ENCODE measurements at places on chromosomes 5 and 9. TPM values are rescaled to one million over a fixed set of nuclear protein-coding genes. Genes with fewer than 3 reads are reported as not detected.

DNA sequence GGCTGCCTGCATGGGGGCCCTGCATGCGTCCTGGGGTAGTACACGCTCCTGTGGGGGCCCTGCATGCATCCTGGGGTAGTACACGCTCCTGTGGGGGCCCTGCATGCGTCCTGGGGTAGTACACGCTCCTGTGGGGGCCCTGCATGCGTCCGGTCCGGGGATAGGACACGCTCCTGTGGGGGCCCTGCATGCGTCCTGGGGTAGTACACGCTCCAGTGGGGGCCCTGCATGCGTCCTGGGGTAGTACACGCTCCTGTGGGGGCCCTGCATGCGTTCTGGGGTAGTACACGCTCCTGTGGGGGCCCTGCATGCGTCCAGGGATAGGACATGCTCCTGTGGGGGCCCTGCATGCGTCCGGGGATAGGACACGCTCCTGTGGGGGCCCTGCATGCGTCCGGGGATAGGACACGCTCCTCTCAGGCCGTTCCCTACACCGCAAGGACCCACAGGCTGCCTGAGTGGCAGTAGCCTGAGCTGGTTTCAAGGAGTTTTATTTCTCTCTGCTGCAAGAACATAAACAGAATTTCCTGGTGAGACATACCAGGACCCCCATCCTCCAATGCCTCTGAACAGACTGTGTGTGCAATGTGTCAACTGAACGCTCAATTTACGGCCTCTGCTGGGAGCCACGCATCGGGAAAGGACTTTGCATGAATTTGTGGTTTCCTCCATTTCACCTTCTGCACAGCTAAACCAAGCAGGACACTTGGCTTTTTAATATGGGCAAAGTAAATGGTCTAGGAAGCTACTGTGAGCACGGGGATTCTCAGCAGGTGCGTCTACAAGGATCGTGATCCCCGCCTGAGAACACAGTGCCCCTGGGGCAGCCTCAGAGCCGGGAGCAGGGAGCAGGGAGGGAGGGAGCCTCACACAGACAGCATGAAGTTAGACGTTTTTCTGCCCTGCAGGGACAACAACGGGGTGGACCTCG is 48.9 kb upstream of the CLPTM1L start:
- no peak for DNase-seq
- no peak overlapping the region for H3K4me3 ChIP-seq
- no peak overlapping the region for H3K27ac ChIP-seq
- H3K4me1 ChIP-seq: no peaks in the 10 kb centered on the region
- H3K27me3 ChIP-seq: peaks cover 73% of the 10 kb centered on the region

DNA sequence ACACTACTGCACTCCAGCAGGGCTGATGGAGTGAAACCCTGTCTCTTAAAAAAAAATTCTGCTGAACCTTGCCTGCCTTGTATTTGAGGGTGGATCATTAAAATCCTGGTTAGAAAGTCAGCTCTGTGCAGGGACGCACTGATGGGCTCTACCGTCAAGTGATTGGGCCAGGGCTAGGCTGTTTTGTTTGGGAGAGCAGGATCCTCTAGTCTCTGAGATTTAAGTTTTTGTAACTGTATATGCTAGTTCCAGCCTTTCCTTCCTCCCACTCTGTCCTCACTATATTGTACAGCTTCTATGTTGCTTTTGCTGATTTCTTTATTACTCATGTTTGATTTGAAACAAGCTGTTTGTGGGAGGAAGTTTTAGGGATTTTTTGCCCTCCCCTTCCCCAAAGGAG is 11.5 kb downstream of the DDX4 start:
- no peak overlapping the region for H3K4me3 ChIP-seq
- no peaks in the 10 kb centered on the region for H3K4me1 ChIP-seq
- H3K27ac ChIP-seq: no peak overlapping the region
- no peaks in the 10 kb centered on the region for H3K27me3 ChIP-seq
- no peak for DNase-seq
- H3K36me3 ChIP-seq: no peaks in the 10 kb centered on the region

- DNase-seq: no peak
- no peaks in the 10 kb centered on the region for H3K27me3 ChIP-seq
- no peak overlapping the region for H3K27ac ChIP-seq
- no peaks in the 10 kb centered on the region for H3K4me1 ChIP-seq
These were observed 264.1 kb upstream of the ANKH start for GRCh38 chr5:15135661-15136060.

- no peaks in the 10 kb centered on the region for H3K4me1 ChIP-seq
- no peaks in the 10 kb centered on the region for H3K36me3 ChIP-seq
- no peaks in the 10 kb centered on the region for H3K27me3 ChIP-seq
These were observed 24.2 kb downstream of the STC2 start for GRCh38 chr5:173303878-173304590.

- no peaks in the 10 kb centered on the region for H3K27me3 ChIP-seq
- no peaks in the 10 kb centered on the region for H3K36me3 ChIP-seq
- no peak overlapping the region for H3K4me3 ChIP-seq
- H3K27ac ChIP-seq: no peak overlapping the region
- DNase-seq: no peak
- H3K4me1 ChIP-seq: peaks cover under 1% of the 10 kb centered on the region
These were observed 119.5 kb upstream of the LMX1B start for GRCh38 chr9:126494264-126494663.

GRCh38 chr5:133147411-133147810 is 95.6 kb downstream of the HSPA4 start:
- DNase-seq: peak; percentile 48
- H3K27me3 ChIP-seq: no peaks in the 10 kb centered on the region
- no peak overlapping the region for H3K4me3 ChIP-seq
- no peaks in the 10 kb centered on the region for H3K36me3 ChIP-seq

DNA sequence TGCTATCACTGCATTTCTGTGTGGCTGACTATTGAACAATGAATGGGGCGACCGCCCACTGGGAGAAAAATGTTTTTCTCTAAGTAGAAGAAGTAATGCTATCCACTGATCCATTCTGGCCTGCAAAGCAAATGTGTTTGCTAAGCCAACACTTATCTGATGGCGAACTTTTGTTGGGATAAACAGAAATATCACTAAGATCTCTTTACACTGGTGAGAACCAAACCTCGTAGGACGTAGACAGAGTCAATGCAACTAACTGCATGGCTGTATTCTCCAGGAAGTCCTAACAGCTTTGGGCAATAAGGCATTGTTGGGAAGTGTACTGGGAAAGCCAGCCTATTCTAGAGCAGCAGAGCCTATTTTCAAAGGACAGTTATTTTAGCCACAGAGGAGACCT is 77.7 kb downstream of the ANKH start:
- H3K27me3 ChIP-seq: no peaks in the 10 kb centered on the region
- H3K27ac ChIP-seq: no peak overlapping the region
- no peaks in the 10 kb centered on the region for H3K4me1 ChIP-seq
- no peak overlapping the region for H3K4me3 ChIP-seq

GRCh38 chr5:64458948-64459347 is 46.9 kb upstream of the RGS7BP start:
- no peaks in the 10 kb centered on the region for H3K27me3 ChIP-seq
- H3K4me1 ChIP-seq: no peaks in the 10 kb centered on the region
- DNase-seq: no peak
- H3K36me3 ChIP-seq: no peaks in the 10 kb centered on the region

DNA sequence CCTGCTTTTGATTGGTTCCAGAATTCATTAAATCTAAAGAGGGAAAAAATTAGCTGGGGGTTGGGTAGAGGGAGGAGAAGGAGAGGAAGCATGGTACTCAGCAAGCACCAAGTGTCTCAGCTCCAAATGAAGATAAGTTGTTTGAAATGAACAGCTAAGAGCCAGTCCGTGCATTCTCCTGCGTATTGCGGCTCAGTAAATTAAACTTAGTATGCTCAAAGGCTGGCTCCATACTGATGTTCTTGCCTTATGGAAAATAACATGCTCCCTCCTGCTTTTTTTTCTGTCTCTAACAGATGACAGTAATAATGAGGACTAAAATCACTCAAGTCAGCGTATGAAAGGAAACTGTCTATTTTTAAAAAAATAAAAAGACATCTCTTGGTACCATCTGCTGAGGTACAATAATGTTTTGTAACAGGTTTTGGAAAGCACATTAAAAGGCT is 161.0 kb downstream of the SPATA31D1 start:
- no peaks in the 10 kb centered on the region for H3K27me3 ChIP-seq
- H3K36me3 ChIP-seq: no peaks in the 10 kb centered on the region
- H3K4me1 ChIP-seq: no peaks in the 10 kb centered on the region
- no peak for DNase-seq
- H3K4me3 ChIP-seq: no peak overlapping the region
- H3K27ac ChIP-seq: no peak overlapping the region

DNA sequence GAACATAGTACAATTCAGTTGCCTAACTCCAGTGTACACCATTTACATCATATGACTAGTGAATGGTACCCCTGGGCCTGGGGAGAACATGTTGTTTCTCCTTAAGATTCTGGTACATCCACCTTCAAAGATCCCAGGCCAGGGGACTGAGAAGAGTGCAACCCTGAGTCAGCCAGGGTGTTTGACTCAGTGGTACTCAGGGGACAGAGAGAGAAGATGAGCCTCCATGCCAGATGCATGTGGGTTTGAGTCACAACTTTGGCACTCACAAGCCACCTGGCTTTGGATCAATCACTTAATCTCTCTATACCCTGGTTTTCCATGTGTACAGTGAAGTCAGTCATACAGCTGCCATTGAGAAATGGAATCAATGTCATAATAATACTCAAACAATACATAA is 53.7 kb downstream of the MAP1B start:
- no peaks in the 10 kb centered on the region for H3K36me3 ChIP-seq
- no peak overlapping the region for H3K27ac ChIP-seq
- no peaks in the 10 kb centered on the region for H3K27me3 ChIP-seq
- H3K4me3 ChIP-seq: no peak overlapping the region
- DNase-seq: no peak

GRCh38 chr9:81613002-81613812 is 76.1 kb downstream of the TLE1 start:
- DNase-seq: no peak
- H3K4me3 ChIP-seq: no peak overlapping the region
- H3K4me1 ChIP-seq: no peaks in the 10 kb centered on the region
- H3K27me3 ChIP-seq: no peaks in the 10 kb centered on the region
- peaks cover 73% of the 10 kb centered on the region for H3K36me3 ChIP-seq
- H3K27ac ChIP-seq: peak overlapping the region; percentile 41

- no peak overlapping the region for H3K4me3 ChIP-seq
- H3K27me3 ChIP-seq: no peaks in the 10 kb centered on the region
- DNase-seq: no peak
These were observed 56.3 kb downstream of the PDE6A start for GRCh38 chr5:149888280-149888679.

GRCh38 chr9:110856772-110857171 is 181.5 kb downstream of the LPAR1 start:
- no peaks in the 10 kb centered on the region for H3K27me3 ChIP-seq
- no peak overlapping the region for H3K4me3 ChIP-seq
- no peak for DNase-seq
- no peaks in the 10 kb centered on the region for H3K4me1 ChIP-seq

- no peaks in the 10 kb centered on the region for H3K4me1 ChIP-seq
- no peak overlapping the region for H3K4me3 ChIP-seq
- H3K36me3 ChIP-seq: no peaks in the 10 kb centered on the region
- no peaks in the 10 kb centered on the region for H3K27me3 ChIP-seq
These were observed 322.4 kb downstream of the TMEM167A start for GRCh38 chr5:82754759-82755158.

DNA sequence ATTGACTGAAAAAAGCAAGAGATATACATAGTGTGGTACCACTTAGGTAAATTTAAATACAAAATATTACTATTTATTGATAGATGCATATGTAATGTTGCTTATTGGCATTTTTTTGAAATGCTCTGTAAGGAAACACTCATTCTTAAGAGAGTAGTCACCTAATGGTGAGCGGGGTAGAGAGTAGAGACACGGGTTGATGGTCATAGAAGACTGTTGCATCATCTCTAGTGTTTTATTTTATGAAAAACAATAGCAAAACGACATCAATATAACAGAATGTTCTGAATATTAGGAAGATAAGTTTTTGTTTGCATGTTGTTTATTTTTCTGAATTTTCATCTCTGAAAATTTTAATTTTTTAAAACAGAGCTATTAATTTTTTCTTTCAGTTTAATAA is 4.0 kb downstream of the SRP19 start:
- no peak overlapping the region for H3K27ac ChIP-seq
- peaks cover 32% of the 10 kb centered on the region for H3K4me1 ChIP-seq
- H3K27me3 ChIP-seq: no peaks in the 10 kb centered on the region

The S1PR3 gene
- 15.8 TPM for total RNA-seq

The AHRR gene
- 5.5 TPM for total RNA-seq

The GABRA6 gene
- total RNA-seq: not detected

The FBN2 gene
- total RNA-seq: 6.2 TPM

The BAAT gene
- 18.6 TPM for total RNA-seq

The TXN gene
- 308 TPM for total RNA-seq

The GABRP gene
- total RNA-seq: 0.10 TPM

The PCDHGA5 gene
- 2.0 TPM for total RNA-seq

The ABO gene
- total RNA-seq: 7.9 TPM
